ENCODE measurements at places on chromosomes 6 and 20. TPM values are rescaled to one million over a fixed set of nuclear protein-coding genes. Genes with fewer than 3 reads are reported as not detected.

GRCh38 chr6:19837511-19838441 lies 606 bp downstream of the ID4 start:
- H3K4me1 ChIP-seq: peaks cover 8% of the 10 kb centered on the region
- H3K36me3 ChIP-seq: peaks cover 2% of the 10 kb centered on the region
- H3K27me3 ChIP-seq: peaks cover 59% of the 10 kb centered on the region
- no peak overlapping the region for H3K4me3 ChIP-seq
- no peak overlapping the region for H3K27ac ChIP-seq
- DNase-seq: no peak

- H3K27ac ChIP-seq: no peak overlapping the region
- DNase-seq: no peak
- H3K27me3 ChIP-seq: peaks cover 16% of the 10 kb centered on the region
- H3K4me1 ChIP-seq: no peaks in the 10 kb centered on the region
- H3K36me3 ChIP-seq: no peaks in the 10 kb centered on the region
Observed at GRCh38 chr6:138226700-138227315, 8.5 kb upstream of the PBOV1 start.

DNA sequence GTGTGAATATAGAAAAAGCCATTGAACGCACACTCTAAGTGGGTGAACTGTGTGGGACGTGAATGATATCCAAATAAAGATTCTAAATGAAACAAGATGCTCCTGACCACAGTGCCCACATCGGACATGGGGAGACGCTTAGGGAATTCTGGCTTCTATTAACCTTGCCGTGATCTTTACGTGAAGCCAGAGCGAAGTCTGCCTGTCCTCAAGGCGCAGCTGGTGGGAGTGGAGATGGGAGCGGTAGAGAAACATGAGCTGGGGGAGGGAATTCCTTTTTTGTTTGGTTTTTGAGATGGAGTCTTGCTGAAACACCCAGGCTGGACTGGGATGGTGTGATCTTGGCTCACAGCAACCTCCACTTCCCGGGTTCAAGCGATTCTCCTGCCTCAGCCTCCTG lies 46.0 kb downstream of the VSTM2L start:
- H3K36me3 ChIP-seq: no peaks in the 10 kb centered on the region
- H3K27ac ChIP-seq: no peak overlapping the region
- DNase-seq: no peak
- no peak overlapping the region for H3K4me3 ChIP-seq
- no peaks in the 10 kb centered on the region for H3K27me3 ChIP-seq

DNA sequence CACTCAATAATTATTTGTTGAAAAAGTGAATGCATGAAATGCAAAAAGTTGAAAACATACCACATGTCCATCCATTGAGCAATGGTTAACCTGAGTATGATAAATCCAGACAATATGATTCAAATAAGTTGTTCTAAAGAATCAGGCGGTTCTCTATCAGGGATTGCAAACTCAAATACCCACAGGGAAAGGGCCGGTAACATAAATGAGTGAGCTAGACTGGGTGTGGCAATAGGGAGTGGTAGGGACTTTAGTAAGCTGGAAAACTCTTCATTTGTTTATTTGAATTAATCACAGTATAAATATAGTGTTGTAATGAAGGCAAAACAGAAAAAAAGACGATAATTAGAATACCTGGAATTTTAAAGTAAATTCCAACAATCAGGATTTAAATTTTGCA lies 106.3 kb downstream of the BCAS1 start:
- peaks cover 4% of the 10 kb centered on the region for H3K4me1 ChIP-seq
- H3K27me3 ChIP-seq: peaks cover 16% of the 10 kb centered on the region
- no peak overlapping the region for H3K4me3 ChIP-seq
- no peak for DNase-seq
- no peaks in the 10 kb centered on the region for H3K36me3 ChIP-seq

The ZHX3 gene
- 8.6 TPM for total RNA-seq

The NOL4L gene
- 26.1 TPM for total RNA-seq

The NR2E1 gene
- not detected for total RNA-seq

The PMEPA1 gene
- total RNA-seq: 1.1 TPM

The FRS3 gene
- total RNA-seq: 4.6 TPM

DNA sequence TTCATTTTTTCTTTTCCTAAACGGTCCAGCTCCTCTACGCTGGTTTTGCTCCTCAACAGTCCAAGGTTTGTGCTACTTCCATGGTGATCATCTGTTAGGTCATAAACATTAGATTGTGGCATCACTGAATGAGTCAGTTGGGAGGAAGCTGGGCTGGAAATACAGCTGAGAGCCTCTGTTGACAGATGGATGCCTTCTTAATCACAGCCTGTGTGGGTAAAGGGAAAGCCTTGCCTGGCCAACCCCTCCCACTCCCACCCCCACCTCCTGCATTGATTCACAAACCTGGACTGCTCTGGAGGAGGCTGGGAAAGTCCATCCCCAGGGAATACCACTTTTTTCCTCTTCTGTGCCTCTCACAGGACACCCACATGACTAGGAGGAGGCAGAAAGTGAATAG lies 180.6 kb upstream of the CCN2 start:
- no peak overlapping the region for H3K4me3 ChIP-seq
- DNase-seq: no peak
- H3K36me3 ChIP-seq: no peaks in the 10 kb centered on the region
- no peak overlapping the region for H3K27ac ChIP-seq

The ASIP gene
- total RNA-seq: not detected

- H3K27me3 ChIP-seq: no peaks in the 10 kb centered on the region
- H3K27ac ChIP-seq: no peak overlapping the region
- DNase-seq: no peak
- no peaks in the 10 kb centered on the region for H3K4me1 ChIP-seq
Observed at GRCh38 chr20:18956890-18957289, 143.3 kb downstream of the SCP2D1 start.

- H3K27ac ChIP-seq: peak overlapping the region; percentile 72
- H3K36me3 ChIP-seq: no peaks in the 10 kb centered on the region
- DNase-seq: peak; percentile 76
- H3K27me3 ChIP-seq: peaks cover 12% of the 10 kb centered on the region
Observed at GRCh38 chr6:137415127-137415833, 78.9 kb downstream of the OLIG3 start.

DNA sequence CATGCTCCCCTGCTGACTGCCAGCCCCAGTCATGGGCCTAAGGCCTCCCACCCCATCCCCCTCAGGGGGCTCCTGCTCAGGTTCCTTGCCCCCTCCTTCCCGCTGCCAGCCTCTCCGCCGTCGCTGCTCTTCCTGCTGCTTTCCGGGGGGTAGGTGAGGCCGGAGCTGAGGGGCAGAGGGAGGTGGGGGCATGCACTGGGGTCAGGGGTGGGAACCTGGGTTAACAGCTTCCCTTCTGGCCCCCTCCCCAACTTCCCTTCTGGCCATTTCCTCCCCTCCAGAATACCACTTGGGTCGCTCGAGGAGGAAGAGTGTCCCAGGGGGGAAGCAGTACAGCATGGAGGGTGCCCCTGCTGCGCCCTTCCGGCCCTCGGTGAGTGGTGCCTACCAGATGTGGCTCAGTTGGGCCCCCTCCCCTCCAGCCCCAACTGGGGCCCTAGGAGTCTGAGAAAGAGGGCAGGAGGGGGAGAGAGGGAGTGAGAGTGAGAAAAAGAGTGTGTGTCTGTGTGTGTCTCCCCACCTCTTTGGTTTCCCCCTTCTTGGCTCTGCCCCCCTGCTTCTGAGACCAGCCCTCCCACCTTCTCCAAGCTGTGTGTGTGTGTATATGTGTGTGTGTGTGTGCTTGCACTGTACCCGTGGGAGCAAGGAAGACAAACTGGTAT lies 12.1 kb downstream of the SYNGAP1 start:
- no peaks in the 10 kb centered on the region for H3K27me3 ChIP-seq
- peaks cover 21% of the 10 kb centered on the region for H3K36me3 ChIP-seq
- DNase-seq: no peak
- H3K27ac ChIP-seq: peak overlapping the region; percentile 58
- peaks cover 60% of the 10 kb centered on the region for H3K4me1 ChIP-seq

The TUBB2B gene
- total RNA-seq: not detected

DNA sequence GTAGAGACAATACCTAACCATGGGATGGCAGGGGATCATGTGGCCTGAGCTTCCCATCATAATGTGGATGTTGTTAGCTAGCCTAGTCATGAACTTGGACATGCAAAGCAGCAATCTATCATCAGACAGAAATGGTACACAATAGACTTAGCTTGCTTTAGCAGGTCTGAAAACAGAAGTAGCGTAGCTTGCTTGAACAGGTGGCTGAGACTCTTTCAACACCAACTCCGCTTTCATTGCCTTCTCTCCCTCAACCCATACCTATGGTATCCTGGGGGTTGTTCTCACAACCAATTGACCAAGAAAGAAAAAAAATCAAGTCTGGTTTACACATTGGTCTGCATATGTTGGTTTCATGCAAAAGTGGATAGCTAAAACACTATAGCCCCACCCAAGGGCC lies 23.0 kb downstream of the CD164 start:
- peaks cover 89% of the 10 kb centered on the region for H3K36me3 ChIP-seq
- no peaks in the 10 kb centered on the region for H3K27me3 ChIP-seq
- no peak overlapping the region for H3K4me3 ChIP-seq

GRCh38 chr20:15220778-15221565 lies 883.6 kb upstream of the FLRT3 start:
- no peak overlapping the region for H3K27ac ChIP-seq
- H3K27me3 ChIP-seq: no peaks in the 10 kb centered on the region
- H3K36me3 ChIP-seq: no peaks in the 10 kb centered on the region

The FAM83B gene
- total RNA-seq: not detected

The B4GALT5 gene
- total RNA-seq: 11.2 TPM

- peaks cover 24% of the 10 kb centered on the region for H3K36me3 ChIP-seq
- H3K4me3 ChIP-seq: no peak overlapping the region
- no peaks in the 10 kb centered on the region for H3K27me3 ChIP-seq
- H3K4me1 ChIP-seq: peaks cover 16% of the 10 kb centered on the region
- DNase-seq: peak; percentile 54
- H3K27ac ChIP-seq: no peak overlapping the region
Observed at GRCh38 chr6:14129575-14129974, 12.0 kb downstream of the CD83 start.

The SAMD3 gene
- total RNA-seq: 50.9 TPM

GRCh38 chr6:36343109-36343680 lies 6.5 kb upstream of the BNIP5 start:
- H3K27me3 ChIP-seq: peaks cover 17% of the 10 kb centered on the region
- H3K4me1 ChIP-seq: peaks cover 6% of the 10 kb centered on the region
- no peak overlapping the region for H3K4me3 ChIP-seq
- no peaks in the 10 kb centered on the region for H3K36me3 ChIP-seq
- no peak overlapping the region for H3K27ac ChIP-seq

GRCh38 chr6:15949982-15950381 lies 178.9 kb upstream of the MYLIP start:
- DNase-seq: no peak
- peaks cover 5% of the 10 kb centered on the region for H3K4me1 ChIP-seq
- H3K4me3 ChIP-seq: no peak overlapping the region
- no peaks in the 10 kb centered on the region for H3K27me3 ChIP-seq
- H3K27ac ChIP-seq: no peak overlapping the region

DNA sequence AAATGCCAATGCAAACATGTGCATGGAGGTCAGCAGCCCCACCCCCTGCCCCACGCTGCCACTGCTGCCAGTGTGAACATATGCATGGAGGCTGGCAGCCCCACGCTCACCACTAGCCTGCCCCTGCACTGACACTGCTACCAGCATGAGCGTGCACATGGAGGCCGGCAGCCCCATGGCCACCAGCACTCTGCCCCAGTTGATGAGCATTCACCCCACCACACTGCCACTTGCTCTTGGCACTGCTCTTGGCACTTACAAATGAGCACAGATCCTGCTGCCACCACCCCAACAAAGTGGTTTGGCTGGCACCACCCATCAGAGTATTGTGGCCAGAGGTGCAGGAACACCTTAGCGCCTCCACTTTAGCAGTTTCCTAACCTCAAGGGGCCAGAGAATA lies 174.1 kb downstream of the KHDC1L start:
- no peak overlapping the region for H3K4me3 ChIP-seq
- no peaks in the 10 kb centered on the region for H3K27me3 ChIP-seq
- H3K4me1 ChIP-seq: no peaks in the 10 kb centered on the region
- no peaks in the 10 kb centered on the region for H3K36me3 ChIP-seq

GRCh38 chr6:36688739-36689075 lies 8.9 kb upstream of the RAB44 start:
- H3K4me1 ChIP-seq: peaks cover 40% of the 10 kb centered on the region
- H3K27me3 ChIP-seq: no peaks in the 10 kb centered on the region
- H3K4me3 ChIP-seq: no peak overlapping the region
- DNase-seq: no peak
- no peak overlapping the region for H3K27ac ChIP-seq
- H3K36me3 ChIP-seq: peaks cover 31% of the 10 kb centered on the region

The ELOVL2 gene
- not detected for total RNA-seq

The MYB gene
- 13.5 TPM for total RNA-seq
